ENCODE measurements at places on chromosomes 5 and 9. TPM values are rescaled to one million over a fixed set of nuclear protein-coding genes. Genes with fewer than 3 reads are reported as not detected.
A peak's percentile ranks its signal among the peaks of the same experiment; 100 is the strongest.

- DNase-seq: no peak
Measured at GRCh38 chr5:65108786-65109743, 340.3 kb downstream of the CWC27 start.

Gene RNF224
- not detected for total RNA-seq

Gene ACOT12
- total RNA-seq: not detected

- DNase-seq: peak; percentile 77
Measured at GRCh38 chr5:124744170-124744971, 2.1 kb downstream of the ZNF608 start.

Gene TAF11L13
- total RNA-seq: not detected

- no peak for DNase-seq
Measured at GRCh38 chr5:167886196-167886595, 405.2 kb upstream of the WWC1 start.

- no peak for DNase-seq
Measured at GRCh38 chr5:80324912-80325311, 5.1 kb downstream of the SPZ1 start.

DNA sequence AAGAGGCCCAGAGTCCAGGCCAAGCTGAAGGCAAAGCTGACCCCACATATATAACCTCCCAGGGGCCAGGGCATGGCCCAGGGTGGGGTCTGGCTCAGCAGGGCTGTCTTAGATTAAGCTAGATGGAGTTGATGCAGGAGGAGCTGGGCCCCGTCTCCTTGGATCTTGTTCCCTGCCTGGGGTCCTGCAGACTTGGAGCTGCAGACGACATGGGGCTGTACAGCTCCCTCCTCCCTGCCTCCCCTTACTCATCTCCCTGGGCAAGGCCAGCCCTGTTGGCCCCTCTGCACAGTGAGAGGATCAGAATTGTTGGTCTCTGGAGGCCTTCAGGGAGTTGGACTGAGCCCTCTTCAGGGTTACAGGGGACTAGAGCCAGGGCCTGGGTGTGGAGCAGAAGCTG is 134.9 kb downstream of the RGS3 start:
- DNase-seq: peak; percentile 8

DNA sequence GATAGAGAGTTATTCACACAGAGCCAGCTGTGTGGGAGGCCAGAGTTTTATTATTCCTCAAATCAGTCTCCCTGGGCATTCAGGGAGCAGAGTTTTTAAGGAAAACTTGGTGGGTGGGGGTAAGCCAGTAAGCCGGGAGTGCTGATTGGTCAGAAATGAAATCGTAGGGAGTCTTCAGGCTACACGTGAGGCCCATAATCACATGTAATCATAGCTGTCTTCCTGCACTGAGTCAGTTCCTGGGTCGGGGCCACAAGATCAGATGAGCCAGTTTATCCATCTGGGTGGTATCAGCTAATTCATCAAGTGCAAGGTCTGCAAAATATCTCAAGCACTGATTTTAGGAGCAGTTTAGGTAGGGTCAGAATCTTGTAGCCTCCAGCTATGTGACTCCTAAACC is 10.8 kb upstream of the TTC39B start:
- DNase-seq: no peak

DNA sequence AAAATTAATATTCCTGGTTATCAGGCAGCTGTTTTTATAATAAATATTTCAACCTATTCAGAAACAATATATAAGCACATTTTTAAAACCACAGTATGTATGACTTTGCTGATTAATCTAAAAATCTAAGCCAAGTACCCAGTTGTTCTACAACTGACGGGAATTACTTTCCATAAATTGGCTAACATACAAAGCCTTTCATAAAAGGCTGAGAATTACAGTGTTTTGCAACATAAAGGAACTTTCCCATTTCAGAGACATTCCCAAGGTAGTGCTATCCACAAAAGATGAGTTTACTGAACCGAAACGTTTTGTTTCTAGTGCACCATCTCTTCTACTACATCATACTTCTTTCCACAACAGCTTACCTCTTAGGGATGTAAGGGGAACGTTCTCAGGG is 7.2 kb downstream of the RNF145 start:
- DNase-seq: no peak

DNA sequence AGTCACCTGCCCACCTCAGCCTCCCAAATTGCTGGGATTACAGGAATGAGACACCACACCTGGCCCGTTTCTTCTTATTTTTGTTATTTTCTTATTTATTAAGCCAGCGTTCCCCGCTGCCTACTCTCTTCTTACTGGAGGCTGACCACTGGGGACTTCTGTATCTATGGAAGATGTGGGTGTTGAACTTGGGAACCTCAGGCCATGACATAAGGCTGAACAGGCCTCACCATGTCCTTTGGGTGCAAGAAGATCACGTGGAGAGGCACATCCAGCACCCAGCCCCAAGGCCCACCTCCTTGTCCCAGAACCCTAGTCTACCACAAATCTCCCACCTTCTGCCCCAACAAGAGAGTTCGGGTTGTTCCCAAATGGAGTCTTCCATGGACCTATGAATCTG is 59.4 kb upstream of the NEK6 start:
- DNase-seq: no peak

DNA sequence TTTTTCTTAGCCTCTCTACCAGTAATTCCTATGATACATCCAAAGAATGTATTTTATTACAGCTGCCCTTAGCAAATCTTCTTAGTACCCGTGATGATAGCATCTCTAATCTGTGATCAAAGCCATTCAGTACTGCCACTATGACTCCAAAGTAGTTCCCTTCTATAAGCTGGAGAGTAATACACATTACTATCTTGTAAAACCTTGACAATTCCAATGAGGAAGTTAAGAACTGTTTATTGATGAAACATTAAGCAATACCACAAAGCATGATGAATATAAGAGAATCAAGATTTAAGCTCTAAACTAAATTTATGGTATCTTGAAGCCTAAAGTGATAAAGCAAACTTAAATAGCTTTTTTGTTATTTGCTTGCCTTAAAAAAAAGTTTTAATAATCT is 86.1 kb downstream of the SMIM23 start:
- DNase-seq: no peak

Gene SMIM27
- 10.1 TPM for total RNA-seq

Gene IL13
- not detected for total RNA-seq

- no peak for DNase-seq
Measured at GRCh38 chr5:63963926-63964325, 1.7 kb upstream of the HTR1A start.

DNA sequence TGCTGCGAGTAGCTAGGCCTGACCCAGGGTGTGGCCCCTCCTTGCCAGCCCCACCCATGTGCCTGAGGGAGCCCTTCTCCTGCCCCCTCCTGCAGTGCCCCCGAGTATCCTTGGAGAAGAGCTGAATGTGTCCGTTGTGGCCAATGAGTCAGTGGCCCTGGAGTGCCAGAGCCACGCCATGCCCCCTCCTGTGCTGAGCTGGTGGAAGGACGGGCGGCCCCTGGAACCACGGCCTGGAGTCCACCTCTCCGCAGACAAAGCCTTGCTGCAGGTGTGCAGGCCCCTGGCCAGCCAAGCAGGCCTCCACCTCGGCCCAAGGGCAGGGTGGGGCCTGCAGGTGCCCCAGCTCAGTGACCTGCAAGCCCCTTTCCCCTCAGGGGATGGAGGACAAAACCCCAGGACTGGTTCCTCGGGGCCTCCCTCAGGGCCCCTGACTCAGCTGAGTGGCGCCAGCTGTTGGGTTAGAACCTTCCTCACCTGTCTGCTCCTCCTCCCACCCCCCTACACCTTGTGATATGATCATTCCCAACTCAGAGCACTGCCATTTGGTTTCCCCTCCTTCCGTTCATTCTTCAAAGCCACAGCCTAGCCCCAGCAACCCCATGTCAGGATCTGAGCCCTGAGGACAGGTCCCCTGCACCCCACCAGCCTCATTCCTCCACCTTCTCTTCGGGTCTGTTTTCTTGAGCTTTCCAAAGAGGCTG is 80.0 kb upstream of the ASS1 start:
- DNase-seq: no peak

Gene NACC2
- 15.9 TPM for total RNA-seq

Gene IL5
- total RNA-seq: not detected

GRCh38 chr9:124441291-124441690 is 9.0 kb upstream of the ADGRD2 start:
- DNase-seq: no peak

Gene SPINK7
- total RNA-seq: not detected

Gene NSUN2
- 50.3 TPM for total RNA-seq

Gene ARL14EPL
- total RNA-seq: not detected

DNA sequence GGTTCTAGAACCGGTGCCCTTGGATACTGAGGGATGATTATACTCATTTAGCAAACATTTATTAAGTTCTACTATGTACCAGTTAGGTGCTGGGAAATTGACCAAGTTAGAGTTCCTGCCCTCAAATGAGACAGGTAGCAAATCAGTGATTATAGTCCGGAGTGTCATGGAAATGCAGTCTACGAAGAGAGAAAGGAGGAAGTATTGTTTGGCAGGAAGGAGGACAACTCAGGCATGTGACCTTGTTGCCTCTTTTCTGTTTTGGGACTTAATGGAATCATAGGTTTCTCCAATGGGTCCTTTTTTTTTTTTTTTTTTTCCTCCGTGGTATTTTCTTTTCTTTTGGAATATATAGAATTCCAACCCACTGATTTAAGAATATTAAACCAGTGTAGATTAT is 28.0 kb downstream of the OSTF1 start:
- no peak for DNase-seq

DNA sequence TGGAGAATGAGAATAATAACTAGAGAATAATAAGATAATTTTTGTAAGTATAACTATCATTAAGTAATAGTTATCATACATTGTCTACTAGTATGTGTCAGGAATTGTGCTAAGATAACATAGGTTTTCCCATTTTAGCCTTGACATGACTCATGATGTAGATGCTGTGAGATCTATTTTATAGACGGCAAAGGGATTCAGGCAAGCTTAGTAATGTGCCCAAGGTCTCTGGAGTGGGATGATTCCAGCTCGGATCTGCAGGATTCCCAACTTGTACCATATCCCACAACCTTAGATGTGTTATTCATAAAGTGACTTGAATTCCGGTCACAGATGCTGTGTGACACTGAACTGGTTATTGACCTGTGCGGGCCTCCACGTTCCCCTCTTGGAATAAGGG is 51.5 kb downstream of the IL31RA start:
- no peak for DNase-seq

All from mucosa of descending colon (tissue), 3 donors.